ENCODE measurements at places on chromosomes 7 and 10.

GRCh38 chr10:22391600-22391999 lies 46.3 kb downstream of the SPAG6 start:
- no peak for DNase-seq

GRCh38 chr7:32256811-32257210 lies 186.6 kb upstream of the PDE1C start:
- no peak for DNase-seq

GRCh38 chr10:33286157-33286934 lies 48.1 kb downstream of the NRP1 start:
- DNase-seq, result no peak

GRCh38 chr7:40836218-40836617 lies 701.4 kb downstream of the SUGCT start:
- DNase-seq, result no peak

GRCh38 chr10:62819141-62819920 lies 3.2 kb upstream of the EGR2 start:
- no peak for DNase-seq

DNA sequence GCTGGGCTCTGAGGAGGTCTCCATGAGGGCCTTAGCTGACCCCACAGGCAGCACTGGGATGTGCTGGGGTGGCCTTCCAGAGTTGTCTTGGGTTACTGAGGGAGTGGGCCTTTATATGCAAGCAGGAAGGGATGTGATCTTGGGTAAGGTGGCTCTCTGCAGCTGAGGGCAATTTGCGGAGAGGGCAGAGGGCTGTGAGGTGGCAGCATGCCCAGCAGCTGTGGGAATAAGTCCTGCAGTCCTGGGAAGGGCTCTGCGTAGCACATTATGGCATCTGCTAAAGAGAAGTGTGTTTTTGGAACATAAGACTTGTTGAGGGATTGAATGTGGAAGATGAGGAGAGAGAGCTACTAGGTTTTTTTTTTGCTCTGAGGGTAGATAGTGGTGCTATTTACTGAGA lies 99.6 kb upstream of the KMT2E start:
- DNase-seq, result no peak

DNA sequence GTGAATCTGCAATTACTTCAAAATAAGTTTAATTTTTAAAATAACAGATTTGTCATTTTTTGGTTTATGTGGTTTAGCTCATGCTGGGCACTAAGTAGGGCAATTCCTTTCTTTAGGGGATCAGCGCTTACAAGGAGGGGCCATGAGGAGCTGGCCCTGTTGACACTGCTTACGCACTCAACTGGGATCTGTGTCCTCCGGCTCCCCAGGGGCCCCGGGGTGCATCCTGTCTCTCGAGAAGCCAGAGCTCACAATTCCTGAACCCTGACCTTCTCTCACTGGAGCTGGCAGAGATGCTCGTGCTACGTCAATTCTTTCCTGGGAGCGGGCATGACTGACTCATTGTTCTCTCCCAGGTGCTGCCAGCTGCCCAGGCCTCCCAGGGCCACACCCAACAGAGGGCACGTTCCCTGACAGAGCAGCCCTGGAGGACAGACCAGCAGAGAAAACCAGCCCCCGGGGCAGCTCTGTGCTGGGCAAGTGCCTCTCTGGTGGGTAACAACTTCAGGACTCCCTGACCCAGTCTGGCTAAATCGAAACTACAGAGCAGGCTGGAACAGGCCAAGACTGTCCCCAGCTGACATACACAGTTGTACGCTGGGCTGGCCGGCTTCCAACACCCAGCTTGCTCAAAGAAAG lies 36.8 kb downstream of the CTBP2 start:
- DNase-seq, result no peak

DNA sequence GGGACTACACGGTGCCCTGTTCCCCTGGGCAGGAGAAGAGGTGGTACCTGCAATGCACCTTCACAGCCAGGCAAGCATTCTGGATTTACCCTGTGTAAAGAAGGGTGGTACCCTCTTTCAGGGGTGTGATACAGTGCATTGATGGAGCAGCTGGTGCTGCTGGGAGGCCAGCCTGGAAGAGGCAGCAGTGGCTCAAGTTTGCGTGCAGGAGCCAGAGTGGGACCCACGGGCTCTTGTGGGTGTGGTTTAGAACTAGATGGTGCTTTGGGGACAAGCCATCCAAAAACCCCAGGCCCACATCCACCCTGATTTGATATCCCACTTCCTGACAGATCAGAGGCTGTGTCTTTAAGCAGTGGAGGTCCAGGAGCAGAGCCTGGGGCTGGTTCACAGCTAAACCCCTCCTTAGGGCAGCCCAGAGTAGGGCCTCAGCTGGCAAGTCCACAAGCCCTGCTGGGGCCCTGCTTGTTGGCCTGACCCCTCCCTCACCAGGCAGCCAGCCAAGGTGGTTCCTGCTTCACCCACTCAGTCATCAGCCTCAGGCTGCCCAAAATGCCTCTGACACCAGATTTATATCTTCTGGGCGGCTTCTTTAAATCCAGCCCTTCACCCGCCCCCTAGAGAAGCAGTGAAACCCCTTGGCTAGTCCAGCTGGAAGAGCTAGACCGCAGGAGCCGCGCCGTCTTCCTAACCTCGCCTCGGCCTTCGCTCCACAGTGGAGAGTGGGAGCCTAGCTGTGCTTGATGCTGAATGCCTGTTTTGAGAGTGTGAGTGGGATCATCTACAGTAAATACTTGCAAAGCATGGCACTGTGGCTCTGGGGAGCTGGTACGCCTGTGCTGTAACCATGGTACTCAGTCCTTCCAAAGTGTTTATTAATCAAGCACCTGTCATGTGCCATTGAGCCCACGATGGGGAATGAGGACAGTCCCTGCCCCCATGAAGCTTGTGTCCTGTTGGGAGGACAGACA lies 1.4 kb upstream of the ASIC3 start:
- no peak for DNase-seq

DNA sequence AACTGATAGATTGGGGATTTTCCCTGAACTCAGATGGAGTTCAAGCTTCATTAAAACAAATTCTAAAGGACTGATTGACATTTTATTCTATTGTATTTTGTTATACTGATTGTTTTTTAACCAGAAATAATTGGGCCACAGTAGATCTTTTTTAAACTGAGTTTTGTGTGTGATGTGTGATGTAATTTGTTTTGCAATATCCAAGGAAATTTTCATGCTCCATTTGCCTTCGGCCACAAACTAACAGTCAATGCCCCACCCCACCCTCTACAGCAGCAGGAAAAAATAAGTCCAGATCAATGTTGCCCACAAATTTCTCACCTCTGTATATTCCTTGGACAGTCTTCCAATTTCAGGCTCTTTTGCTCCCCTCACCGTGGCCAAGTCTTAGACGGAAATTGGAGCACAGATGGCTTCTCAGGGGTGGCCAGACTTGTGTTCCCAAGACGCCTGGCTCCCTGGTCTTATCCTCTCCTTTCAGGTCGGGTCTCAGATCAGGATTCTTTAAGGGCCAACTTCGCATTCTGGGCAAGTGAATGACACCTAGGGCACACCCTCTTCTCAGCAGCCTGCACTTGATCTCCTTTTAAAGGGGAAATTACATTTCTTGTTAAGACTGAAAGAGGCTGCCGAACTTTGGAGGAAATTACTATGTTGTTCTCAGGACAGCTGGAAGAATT lies at the start of gene SVOPL:
Gene SVOPL, minus strand, starts transcription at position 506 of the 680 bp plus-strand sequence. CDS start 22,317 bp downstream, outside the sequence.
- no peak for DNase-seq

- no peak for DNase-seq
Observed at GRCh38 chr7:94436018-94436604, 41.4 kb downstream of the COL1A2 start.

DNA sequence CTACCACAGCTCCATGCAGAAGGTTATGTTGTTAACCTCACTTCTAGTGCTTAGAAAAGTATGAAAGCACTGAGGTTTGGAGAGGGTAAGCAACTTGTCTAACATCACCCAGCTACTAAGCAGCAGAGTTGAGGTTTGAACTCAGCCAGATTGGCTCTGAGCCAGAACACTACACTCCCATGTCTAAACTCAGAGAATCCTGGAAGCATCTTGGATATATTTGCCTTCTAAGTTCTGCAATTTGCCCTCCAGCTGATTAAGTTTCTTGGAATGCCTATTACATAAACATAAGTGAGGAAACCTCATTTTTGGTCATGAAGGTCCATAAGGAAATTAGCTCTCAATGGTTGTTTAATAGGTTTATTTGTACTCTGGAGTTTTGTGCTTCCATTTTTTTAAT lies 78.1 kb upstream of the PHYHIPL start:
- no peak for DNase-seq
